Activated CD8-positive, alpha-beta memory T cell treated with anti-CD3 and anti-CD28 coated beads, Interleukin-2, amount 10 ng/mL, durations not matched to agents 7 days and 5 days (primary cell): ENCODE measurements at places on chromosomes 11 and 22.

GRCh38 chr11:71913756-71914526, 14.5 kb downstream of the XNDC1N start:
- DNase-seq, result no peak

DNA sequence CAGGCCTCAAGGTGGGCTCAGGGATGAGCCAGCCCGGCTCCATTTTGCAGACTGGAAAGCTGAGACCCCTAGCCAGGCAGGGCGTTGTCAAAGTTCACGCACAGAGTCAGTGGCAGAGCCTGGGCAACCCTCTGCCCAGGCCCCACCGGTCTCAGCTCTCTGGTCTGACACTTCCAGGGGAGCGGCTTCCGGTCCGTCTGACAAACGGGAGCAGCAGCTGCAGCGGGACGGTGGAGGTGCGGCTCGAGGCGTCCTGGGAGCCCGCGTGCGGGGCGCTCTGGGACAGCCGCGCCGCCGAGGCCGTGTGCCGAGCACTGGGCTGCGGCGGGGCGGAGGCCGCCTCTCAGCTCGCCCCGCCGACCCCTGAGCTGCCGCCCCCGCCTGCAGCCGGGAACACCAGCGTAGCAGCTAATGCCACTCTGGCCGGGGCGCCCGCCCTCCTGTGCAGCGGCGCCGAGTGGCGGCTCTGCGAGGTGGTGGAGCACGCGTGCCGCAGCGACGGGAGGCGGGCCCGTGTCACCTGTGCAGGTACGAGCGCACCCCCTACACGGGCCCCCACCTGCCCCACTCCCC, 36.0 kb downstream of the CD6 start:
- no peak for DNase-seq

- DNase-seq, result no peak
Observed at GRCh38 chr11:453564-453963, 3.5 kb downstream of the PTDSS2 start.

DNA sequence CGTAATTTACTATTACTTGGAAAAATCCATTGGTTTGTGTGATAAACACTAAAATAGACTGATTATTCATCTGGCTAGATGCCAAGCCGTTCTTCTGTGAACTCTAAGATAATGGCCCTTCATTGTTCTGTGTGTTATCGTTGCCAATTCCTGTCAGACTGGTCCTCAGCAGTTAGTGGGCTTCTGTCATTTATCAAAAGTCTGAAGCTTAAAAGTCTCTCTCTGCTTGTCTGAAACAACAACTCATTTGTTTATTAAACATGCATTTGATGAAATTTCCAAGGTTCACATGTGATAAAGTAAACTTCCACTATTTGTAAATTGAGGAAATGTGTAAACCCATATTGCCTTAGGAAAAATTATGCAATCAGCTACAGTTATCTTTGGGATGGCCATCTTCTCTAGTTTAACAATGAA, 21.1 kb upstream of the RDX start:
- DNase-seq, result no peak

DNA sequence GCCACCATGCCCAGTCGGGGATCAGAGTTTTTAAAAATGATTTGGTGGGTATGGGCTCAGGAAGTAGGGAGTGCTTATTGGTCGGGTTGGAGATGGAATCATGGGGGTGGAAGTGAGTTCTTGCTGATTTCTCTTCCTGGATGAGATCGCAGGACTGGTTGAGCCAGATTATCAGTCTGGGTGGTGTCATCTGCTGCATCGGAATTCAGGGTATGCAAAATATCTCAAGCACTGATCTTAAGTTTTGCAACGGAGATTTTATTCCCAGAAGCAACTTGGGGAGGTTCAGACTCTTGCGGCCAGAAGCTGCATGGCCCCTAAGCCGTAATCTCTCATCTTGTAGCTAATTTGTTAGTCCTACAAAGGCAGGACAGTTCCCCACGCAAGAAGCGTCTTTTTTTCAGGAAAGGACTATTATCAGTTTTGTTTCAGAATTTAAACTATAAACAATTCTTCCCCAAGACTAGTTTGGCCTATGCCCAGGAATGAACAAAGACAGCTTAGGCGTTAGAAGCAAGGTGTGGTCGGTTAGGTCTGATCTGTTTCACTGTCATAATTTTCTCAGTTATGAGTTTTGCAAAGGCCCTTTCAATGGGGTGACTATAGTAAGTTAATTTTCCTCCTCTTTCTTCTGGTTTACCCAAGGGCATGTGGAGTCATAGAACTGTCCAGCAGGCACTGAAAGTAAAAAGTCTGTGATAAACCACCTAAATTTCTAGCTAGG, 1.4 kb upstream of the PIWIL3 start:
- no peak for DNase-seq

DNA sequence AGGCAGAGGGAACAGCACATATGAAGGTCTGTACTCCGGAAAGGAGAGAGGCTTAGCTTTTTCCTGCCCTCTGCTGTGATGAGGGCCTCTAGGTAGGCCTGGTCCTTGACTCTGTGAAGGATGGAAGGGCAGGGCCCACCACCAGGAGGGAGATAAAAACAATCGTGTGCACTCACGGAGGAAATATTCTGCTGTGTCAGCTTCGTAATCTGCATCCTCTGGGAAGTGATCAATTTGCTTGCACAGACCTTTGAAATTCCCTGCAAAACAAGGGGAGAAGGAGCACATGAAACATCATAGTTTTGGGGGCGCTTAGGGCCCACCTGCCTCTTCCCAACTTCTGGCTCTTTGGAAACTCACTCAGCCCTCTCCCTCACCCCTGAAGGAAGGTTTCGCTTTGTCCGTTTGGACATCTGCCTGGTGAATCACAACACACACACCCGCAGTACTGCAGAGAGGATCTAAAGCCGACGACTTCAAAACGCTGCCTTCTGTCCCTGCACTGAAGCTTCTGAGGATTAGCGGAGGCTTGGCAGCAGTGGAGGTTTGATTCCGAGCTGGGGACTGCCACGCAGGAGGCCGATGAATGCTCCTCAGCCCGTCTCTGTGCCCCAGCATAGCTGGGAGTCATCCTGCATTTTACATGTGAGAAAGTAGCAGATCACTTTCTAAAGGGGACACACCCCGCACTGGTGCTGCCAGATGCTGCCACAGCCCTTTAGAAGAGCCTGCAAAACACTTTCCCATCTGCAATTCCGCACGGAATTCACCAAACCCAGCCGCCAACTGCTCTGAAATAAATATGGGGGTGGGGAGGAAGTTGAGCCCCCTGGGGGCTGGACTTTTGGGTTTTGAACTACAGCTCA, 58.6 kb upstream of the EIF3D start:
- no peak for DNase-seq

DNA sequence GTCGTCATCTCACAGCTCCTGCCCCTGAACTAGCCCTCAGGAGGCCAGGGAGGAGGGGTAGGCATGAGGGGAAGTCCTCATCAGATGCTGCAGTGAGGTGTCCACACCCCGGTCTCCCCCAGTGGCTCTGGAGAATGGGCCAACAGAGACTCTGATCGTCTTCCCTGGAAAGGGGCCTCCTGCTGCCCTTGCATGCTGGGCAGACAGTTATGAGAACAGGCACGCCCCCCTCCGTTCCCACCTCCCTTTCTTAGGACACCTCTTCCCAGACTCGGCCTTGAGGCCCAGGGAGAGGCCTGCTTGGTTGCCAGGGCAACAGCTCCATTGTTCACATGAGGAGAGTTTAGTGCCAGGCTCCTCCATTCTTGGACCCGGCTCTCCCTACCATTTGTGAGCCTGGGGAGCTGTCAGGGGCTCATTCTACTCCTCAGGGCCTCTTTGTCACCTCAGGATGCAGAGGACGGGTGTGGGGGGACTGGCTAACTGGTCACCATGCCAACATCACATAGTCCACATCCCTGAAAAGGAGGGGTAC, 157.7 kb downstream of the TTC17 start:
- DNase-seq, result no peak
